Colonic mucosa (tissue), 4 donors: ENCODE measurements at places on chromosomes 12 and 14. TPM values are rescaled to one million over a fixed set of nuclear protein-coding genes. Genes with fewer than 3 reads are reported as not detected.

The KRT74 gene
- not detected for total RNA-seq

GRCh38 chr12:4068981-4069669 is 195.9 kb upstream of the PARP11 start:
- H3K36me3 ChIP-seq = no peaks in the 10 kb centered on the region
- H3K4me3 ChIP-seq = no peak overlapping the region
- no peak for DNase-seq
- no peaks in the 10 kb centered on the region for H3K4me1 ChIP-seq
- H3K27me3 ChIP-seq = no peaks in the 10 kb centered on the region

DNA sequence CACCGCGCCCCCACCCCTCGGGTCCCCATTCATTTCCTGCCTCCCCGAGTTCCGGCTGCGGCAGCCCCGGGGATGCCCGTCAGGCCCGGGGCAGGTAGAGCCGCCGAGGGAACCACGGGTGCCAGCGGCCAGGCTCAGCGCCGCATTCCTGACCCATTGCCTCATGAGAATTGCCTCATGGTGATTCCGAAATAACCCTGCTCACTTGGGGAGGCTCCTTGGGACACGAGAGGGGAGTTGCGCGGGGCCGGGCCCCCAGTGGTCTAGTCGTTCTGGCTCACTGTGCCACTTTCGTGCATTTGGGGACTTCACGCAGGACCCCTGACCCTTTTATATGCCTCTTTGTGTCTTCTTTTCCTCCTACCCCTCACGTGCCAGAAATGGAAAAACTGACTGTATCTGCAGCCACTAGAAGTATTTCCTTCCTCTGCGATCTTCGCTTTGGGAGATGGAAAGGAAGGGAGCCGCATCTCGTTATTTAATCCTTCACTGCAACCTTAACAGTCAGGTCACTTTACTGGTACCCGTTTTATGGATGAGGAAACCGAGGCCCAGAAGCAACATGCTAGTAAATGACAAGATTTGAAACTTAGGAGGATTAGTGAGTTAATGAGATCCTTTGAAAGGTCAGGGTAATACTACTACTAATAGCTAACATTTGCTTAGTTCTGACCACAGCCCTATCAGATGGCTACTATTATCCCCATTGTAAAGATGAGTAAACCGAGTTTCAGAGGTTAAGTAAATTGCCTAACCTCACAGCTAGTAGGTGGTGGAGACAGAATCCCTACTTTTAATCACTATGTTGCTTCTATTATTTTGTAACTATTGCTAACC is 768 bp downstream of the PTPN11 start:
- H3K4me1 ChIP-seq = peaks cover 5% of the 10 kb centered on the region
- no peaks in the 10 kb centered on the region for H3K27me3 ChIP-seq
- peak; percentile 56 for DNase-seq
- H3K27ac ChIP-seq = peak overlapping the region; percentile 96

The FAR2 gene
- total RNA-seq = 83.6 TPM

DNA sequence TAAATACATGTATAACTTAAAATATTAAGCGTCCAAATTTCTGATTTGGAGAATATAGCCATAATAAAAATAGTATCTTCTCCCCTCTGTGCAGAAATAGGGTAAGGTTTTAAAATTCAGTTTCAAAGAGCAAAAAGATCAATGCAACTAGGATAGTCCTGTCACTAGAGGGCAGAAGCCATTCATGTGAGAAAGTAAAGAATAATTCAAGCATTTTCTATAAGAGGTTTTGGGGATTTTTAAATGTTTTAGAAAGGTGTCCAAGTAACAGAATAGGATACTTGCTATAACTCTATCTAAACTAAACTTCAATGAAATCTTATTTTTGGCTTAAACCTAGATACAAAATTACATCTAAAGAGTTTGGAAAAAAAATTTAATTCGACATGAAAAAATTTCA is 50.3 kb downstream of the ADAMTS20 start:
- no peak overlapping the region for H3K4me3 ChIP-seq
- H3K27me3 ChIP-seq = no peaks in the 10 kb centered on the region
- H3K36me3 ChIP-seq = no peaks in the 10 kb centered on the region
- no peaks in the 10 kb centered on the region for H3K4me1 ChIP-seq
- DNase-seq = no peak

The FBXL14 gene
- 37.4 TPM for total RNA-seq

DNA sequence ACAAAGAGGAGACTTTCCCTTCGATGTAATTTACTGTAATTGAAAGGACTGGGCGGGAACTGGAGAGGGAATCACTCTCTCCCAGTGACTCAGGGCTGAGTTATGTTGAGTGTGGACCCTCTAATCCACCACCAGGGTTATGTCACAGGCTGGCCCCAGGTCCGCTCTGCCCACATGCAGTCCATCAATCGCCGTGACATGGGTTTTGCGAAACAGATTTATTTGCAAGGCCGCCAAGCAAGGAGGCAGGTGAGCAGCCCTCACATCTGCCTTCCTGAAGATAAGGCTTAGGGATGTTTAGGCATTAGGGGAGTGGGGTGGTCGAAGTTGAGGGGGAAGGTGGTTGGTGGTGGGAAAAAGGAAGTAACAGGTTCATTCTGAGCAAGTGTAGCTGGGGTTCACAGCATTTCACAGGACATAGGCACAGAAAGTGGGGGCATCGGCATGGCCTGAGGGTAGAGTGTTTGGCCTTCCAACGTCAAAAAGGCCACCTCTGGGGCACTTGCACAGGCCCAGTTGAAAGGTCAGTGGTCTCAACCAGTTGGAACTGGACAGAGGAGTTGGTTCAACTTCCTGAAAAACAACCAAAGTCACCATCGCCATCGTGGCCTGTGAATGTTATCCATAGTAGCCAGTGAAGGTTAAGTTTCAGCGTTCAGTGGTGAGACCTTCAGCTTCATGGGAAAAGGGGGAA is 66.9 kb downstream of the DNAH10 start:
- no peaks in the 10 kb centered on the region for H3K27me3 ChIP-seq
- H3K4me1 ChIP-seq = no peaks in the 10 kb centered on the region
- H3K36me3 ChIP-seq = no peaks in the 10 kb centered on the region
- H3K4me3 ChIP-seq = no peak overlapping the region

DNA sequence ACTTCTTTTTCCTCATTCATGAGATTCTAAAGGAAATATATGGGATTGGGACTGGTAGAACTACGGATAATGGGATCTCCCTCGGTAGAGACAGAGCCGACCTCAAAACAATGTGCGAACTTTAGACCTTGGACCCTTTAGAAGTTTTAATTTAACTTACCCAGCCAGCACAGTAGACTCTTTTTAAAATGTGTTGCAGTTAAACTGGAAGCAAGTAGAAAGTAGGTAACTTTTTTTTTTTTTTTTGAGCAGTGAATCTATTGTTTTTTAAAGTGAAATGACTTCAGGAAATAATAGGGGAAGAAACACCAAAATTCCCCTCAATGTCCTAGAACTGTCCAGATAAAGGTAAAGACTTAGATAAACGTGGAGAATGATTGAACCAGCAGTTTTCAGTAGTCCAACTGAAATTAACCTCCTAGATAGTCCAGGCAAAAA is 1.1 kb upstream of the ATXN2 start:
- peak overlapping the region; percentile 70 for H3K4me3 ChIP-seq
- H3K36me3 ChIP-seq = no peaks in the 10 kb centered on the region
- H3K27me3 ChIP-seq = no peaks in the 10 kb centered on the region

The CFAP54 gene
- 0.32 TPM for total RNA-seq

DNA sequence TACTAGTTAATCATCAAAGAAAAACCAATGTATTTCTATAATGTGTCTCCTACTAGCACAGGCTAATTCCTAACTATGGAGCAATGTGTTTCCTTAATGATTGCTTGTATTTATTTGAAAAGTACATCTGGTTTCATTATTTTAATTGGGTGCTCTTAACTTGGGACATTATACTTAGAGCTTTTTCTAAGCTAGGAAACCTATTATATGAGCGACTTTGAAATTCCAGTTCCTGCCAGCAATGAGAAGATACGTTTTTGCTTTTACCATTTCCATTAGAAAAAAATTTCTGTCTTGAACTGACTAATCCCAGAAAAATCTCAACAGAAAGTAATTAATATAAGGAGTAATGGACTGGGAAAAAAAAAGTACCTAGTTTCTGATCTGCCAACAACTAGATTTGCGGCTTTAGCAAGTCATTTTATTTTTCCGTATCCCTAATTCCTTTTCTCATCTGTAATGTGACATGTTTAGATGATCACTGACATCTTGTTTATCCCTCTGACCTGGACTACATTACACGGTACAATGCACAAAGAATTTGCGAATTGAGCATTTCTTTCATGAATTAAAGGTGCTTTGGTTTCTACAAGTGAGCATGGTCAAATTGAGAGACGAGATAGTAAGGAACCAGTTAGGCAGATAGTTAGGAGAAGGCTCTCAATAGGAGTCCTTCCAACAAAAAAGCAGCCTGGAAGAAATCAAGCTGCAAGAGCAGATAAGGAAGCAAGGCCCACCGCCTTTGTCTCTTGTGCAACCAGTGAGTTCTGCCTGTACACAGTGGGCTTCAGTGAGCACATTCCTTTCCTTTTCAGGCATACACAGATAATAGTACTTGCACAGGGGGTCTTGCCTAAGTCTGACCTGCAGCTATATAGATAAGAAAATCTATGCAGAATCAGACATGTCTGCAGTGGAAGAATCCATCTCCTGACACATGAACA is 1765.0 kb upstream of the FLRT2 start:
- no peaks in the 10 kb centered on the region for H3K4me1 ChIP-seq
- DNase-seq = no peak
- H3K36me3 ChIP-seq = no peaks in the 10 kb centered on the region
- no peak overlapping the region for H3K27ac ChIP-seq
- no peaks in the 10 kb centered on the region for H3K27me3 ChIP-seq

- peaks cover 18% of the 10 kb centered on the region for H3K36me3 ChIP-seq
- H3K27ac ChIP-seq = no peak overlapping the region
- no peak for DNase-seq
- peaks cover 22% of the 10 kb centered on the region for H3K4me1 ChIP-seq
Observed at GRCh38 chr14:24434036-24434435, 4.3 kb downstream of the KHNYN start.

- H3K36me3 ChIP-seq = no peaks in the 10 kb centered on the region
- H3K4me3 ChIP-seq = no peak overlapping the region
- H3K27me3 ChIP-seq = no peaks in the 10 kb centered on the region
- no peak overlapping the region for H3K27ac ChIP-seq
Observed at GRCh38 chr14:92497391-92497790, 16.2 kb upstream of the RIN3 start.

The REC8 gene
- 5.1 TPM for total RNA-seq

GRCh38 chr14:76862546-76863282 is 36.5 kb downstream of the LRRC74A start:
- no peak for DNase-seq
- no peaks in the 10 kb centered on the region for H3K4me1 ChIP-seq
- H3K4me3 ChIP-seq = no peak overlapping the region
- H3K27ac ChIP-seq = no peak overlapping the region
- H3K27me3 ChIP-seq = no peaks in the 10 kb centered on the region
- H3K36me3 ChIP-seq = no peaks in the 10 kb centered on the region

- H3K36me3 ChIP-seq = no peaks in the 10 kb centered on the region
- no peaks in the 10 kb centered on the region for H3K4me1 ChIP-seq
- no peak overlapping the region for H3K27ac ChIP-seq
- no peak overlapping the region for H3K4me3 ChIP-seq
- no peak for DNase-seq
Observed at GRCh38 chr14:33812601-33813000, 138.3 kb downstream of the EGLN3 start.

DNA sequence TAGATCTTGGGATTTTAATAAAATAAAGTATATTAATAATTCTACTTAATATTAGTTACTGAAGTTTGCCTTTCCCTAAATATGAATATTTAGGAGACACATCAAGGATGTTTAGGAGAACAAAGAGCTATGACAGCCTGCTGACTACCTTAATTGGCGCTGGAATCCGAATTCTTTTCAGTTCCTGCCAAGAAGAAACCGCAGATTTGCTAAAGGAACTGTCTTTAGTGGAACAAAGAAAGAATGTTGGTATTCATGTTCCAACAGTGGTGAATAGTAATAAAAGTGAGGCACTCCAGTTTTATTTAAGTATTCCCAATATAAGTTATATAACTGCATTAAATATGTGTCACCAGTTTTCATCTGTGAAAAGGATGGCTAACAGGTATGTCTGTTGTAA is 54.5 kb downstream of the MIS18BP1 start:
- DNase-seq = no peak
- H3K4me1 ChIP-seq = no peaks in the 10 kb centered on the region
- H3K4me3 ChIP-seq = no peak overlapping the region
- H3K27ac ChIP-seq = no peak overlapping the region
- no peaks in the 10 kb centered on the region for H3K27me3 ChIP-seq

The FAM90A1 gene
- total RNA-seq = not detected

DNA sequence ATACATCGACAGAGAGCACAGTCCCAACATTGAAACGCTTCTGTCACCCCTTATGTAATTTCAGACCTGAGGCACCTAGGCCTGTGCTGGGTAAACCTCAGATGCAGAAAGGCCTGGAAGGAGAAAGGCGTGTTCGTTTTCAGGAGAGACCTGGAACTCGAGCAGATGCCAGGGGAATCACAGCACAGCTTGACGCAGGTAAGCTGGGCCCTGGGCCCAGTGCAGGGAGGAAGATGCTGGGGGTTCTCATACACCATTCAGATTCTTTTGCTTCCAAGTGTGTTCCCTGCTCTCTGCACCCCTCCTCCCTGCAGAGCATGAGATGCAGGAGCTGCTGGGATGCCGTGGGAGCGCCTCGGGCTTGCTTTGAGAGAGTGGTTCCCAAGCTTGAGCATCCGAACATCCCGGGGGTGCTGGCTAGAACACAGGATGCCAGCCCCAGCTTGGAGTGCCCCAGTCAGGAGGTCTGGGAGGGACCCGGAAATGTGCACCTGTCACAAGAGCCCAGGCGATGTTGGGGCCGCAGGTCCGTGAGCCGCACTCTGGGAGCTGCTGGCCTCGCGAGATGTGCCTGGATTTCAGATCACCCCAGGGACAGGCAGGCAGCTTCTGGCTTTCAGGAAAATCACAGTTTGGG is 35.9 kb downstream of the FZD10 start:
- no peak for DNase-seq
- H3K27me3 ChIP-seq = no peaks in the 10 kb centered on the region
- H3K36me3 ChIP-seq = no peaks in the 10 kb centered on the region
- no peak overlapping the region for H3K4me3 ChIP-seq

GRCh38 chr12:10395390-10395998 is 5.7 kb upstream of the KLRK1 start:
- H3K27ac ChIP-seq = peak overlapping the region; percentile 71
- DNase-seq = peak; percentile 68
- H3K4me3 ChIP-seq = no peak overlapping the region

- no peaks in the 10 kb centered on the region for H3K4me1 ChIP-seq
- H3K36me3 ChIP-seq = no peaks in the 10 kb centered on the region
- no peak overlapping the region for H3K4me3 ChIP-seq
- peaks cover 94% of the 10 kb centered on the region for H3K27me3 ChIP-seq
- no peak for DNase-seq
- no peak overlapping the region for H3K27ac ChIP-seq
Observed at GRCh38 chr14:36506732-36507614, 13.1 kb downstream of the NKX2-1 start.

The CIROP gene
- total RNA-seq = not detected

- no peaks in the 10 kb centered on the region for H3K27me3 ChIP-seq
- H3K4me3 ChIP-seq = no peak overlapping the region
Observed at GRCh38 chr14:65071544-65071943, 30.8 kb downstream of the MAX start.

The FKBP4 gene
- 274 TPM for total RNA-seq

DNA sequence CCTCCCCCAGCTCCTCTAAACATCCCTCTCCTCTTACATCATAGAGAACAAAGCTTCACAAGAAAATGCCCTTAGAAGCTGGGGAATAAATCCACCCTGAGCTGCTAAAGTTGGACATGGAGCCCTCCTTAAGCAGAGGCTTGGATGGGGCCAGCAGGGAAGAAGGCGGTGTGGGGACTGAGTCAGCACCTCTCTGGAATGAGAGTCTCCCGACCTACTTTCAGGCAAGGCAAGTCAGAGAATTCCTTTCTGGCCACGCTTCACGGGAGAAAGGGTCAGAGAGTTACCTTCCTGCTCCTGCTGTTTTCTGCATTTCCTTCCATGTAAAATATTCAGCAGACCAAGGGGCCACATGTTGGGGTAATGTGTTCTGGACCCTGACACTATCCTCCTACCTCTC is 113.3 kb upstream of the PRB2 start:
- H3K27me3 ChIP-seq = no peaks in the 10 kb centered on the region
- H3K4me3 ChIP-seq = no peak overlapping the region
- no peak overlapping the region for H3K27ac ChIP-seq
